ENCODE measurements at places on chromosomes 6 and 20.

GRCh38 chr20:32017711-32018251 lies 7.5 kb downstream of the CCM2L start:
- DNase-seq, result no peak

- no peak for DNase-seq
These were observed 171.9 kb upstream of the JARID2 start for GRCh38 chr6:15073883-15074465.

DNA sequence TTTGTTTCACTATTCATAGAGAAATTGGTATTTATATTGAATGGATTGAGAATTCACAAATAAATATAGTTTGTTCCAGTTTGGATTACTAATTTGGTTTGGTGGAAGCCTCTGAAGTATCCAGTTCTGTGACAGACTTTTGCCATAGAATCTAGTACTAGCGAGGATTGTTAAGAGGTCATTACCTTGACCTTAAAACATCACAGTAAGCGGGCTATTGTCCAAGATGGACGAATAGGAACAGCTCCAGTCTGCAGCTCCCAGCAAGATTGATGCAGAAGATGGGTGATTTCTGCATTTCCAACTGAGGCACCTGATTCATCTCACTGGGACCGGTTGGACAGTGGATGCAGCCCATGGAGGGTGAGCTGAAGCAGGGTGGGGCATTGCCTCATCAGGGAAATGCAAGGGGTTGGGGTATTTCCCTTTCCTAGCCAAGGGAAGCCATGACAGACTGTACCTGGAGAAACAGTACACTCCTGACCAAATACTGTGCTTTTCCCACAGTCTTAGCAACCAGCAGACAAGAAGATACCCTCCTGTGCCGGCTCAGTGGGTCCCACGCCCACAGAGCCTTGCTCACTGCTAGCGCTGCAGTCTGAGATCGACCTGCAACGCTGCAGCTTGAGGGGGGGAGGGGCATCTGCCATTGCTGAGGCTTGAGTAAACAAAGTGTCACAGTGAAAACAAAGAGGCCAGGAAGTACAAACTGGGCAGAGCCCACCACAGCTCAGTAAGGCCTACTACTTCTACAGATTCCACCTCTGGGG lies 66.4 kb upstream of the NEDD9 start:
- DNase-seq, result no peak

DNA sequence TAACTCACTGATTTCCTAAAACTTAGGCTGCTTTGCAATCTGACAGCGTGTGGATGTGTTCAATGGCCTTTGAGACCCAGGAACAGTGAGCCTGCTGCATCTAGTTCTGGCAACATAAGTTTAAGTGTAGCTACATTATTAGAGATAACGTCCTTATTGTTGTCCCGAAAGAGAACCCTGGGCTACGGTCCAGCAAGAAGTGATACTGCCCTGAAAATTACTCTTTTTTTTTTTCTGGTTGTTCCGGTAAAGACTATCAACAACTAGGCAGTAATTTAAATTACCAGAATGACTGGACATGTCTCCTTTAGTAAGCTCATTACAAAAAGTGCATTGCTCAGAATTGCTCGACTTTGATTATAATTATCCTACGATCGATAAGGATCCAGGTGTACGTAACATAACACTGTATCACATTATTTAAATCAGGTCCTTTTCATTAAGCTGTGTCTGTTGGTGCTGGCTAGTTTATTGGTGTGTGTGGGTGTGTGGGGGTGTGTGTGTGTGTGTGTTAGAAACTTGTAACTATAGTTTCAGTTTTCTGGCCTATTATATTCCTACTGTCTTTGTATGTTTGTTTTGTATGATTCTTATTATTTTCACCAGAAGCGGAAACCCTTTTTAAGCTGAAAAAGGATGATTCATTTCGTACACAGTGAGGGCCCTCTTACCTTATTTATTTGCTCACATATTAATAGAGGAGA lies 3.0 kb downstream of the TSHZ2 start:
- no peak for DNase-seq

DNA sequence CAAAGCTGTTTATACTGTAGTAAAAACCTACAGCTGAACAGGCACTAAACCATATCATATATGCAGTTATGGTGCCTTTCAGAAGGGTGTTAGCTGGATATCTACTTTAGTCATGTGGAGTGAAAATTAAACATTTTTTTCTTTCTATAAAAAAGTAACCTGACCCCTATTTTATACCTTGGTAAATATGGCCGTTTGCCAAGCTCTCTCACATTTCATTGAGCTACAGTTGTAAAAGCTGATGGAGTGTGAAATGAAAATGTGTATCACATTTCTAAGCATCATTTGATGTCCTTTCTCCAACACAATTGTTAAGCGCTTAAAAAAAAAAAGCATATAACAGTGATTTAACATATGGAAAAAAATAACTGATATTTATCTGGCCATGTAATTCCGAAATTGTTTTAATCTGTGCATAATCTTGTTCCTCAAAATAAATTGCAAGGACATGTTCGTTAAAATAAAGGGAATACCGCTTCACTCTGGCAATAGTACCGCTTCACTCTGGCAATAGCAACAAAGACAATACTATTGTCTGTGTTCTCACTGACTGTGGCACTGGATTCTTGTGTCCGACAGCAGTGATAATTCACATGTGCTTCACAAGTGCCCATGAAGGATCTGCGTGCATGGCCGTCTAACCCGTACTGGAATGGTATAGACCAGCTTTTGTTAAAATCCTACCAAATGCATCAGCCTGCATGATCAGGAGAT lies 391.8 kb upstream of the SOX4 start:
- no peak for DNase-seq

DNA sequence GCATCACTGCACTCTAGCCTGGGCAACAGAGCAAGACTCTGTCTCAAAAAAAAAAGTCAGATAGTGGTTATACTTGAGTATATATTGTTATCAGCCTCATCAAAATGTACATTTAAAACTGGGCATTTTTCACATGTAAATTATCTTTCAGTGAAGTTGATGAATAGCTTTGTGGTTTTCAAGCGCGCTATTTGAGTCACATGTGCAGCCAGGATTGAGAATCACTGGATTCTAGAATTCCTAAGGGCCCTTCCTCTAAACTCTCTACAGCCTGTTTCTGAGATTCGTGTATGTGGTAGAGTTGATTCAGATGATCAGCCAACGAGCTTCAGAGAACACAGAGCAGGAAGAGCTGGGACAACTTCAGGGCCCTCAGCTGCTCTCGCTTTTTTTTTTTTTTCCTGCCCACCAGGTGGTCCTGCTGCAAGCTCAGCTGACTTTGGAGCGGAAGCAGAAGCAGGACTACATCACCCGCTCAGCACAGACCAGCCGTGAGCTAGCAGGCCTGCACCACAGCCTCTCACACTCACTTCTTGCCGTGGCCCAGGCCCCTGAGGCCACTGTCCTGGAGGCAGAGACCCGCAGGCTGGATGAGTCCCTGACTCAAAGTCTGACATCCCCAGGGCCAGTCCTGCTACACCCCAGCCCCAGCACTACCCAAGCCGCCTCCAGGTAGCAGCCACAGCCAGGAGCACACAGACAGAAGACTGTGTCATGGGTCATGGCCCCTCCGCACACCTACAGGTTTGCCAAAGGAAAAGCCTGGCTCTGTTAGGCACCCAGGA lies 18.3 kb downstream of the C20orf173 start:
- DNase-seq, result no peak

GRCh38 chr6:170033666-170034065 lies 257.2 kb downstream of the DLL1 start:
- no peak for DNase-seq

DNA sequence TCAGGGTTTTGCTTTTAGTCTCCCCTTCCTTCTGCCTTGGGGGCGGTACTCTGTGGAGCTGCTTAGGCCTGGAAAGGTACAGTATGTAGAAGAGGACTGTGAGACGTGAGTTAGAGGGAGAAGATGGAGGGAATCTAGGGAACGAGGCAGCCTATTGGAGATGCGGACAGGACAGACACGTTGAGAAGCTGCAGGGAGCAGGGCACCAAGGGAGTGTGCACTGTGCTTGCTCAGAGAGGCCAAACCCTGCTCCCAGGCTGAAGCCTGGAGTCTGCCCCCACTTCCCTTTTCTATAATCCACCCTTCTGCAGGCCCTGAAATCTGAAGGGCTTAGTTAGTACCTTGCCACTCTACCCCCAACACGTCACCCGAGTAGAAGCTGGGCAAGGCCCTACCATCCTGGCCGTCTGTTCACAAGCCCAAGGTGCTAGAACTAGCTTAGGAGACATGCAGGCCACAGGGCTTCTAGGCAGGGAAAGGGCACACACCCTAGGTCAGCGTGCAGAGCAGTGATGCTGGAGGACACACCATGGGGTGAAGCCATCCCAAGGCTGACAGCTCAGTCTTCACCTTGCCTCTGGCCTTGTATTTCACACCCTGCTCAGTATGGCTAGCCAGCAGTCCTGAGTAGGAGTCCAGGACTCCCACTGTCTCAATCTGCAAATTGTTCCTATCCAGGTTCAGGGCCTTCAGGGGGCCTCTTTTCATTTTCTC lies 6.9 kb downstream of the TP53INP2 start:
- no peak for DNase-seq

- DNase-seq, result no peak
These were observed 75.2 kb downstream of the LRRC1 start for GRCh38 chr6:53869964-53870363.

GRCh38 chr6:154012852-154013251 lies 26.2 kb upstream of the OPRM1 start:
- DNase-seq, result no peak

- DNase-seq, result no peak
These were observed 38.8 kb downstream of the LYRM2 start for GRCh38 chr6:89599727-89600126.

DNA sequence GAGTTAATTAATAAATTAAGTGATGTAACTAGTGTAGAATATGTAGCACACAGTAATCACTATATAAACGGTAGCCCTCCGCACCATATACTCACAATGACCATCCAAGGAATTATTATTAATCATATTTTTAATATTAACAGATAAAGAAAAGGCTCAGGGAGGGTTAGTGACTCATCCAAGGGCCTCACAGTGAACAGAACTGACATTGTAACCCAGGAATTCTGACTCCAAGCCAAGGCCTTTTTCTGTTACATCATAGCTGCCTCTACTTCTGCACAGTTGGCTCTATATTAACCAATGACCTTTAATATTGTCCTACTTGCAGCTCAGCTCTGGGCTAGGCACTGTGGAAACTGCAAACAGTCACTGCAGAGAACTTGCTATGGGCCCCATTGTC lies 117.5 kb upstream of the SIRPG start:
- DNase-seq, result no peak

DNA sequence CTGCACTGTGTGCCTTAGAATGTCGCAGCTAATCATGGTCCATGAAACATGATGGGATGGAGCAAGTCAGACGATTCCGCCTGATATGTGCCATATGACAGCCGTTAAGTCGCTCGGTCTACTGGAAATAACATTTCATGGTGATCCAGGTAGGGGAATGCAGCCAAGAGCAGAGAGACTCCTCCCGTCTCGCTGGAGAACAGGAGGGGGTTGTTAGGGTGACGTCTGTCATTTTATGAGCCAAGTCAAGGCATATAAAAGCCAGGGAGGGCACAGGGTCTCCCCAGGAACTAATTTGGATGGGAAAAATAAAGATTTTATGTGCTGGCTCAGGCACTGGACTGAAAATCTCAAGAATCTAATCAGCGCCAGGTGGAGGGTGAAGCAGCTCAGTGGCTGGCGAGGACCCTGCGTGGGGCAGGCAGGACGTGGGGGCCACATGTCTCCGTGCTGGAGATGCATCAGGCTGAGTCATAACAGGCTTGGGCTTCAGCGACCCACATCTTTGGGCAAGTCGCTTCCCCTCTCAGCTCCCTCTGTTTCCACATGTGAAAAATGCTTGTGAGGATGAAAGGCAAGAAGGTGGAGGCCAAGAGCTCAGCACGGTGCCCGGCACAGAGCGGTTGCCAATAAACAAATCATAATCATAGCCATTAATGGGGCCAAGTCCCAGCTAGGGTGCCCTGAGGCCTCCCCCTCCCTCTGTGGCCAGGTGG lies 234.6 kb downstream of the ANKRD60 start:
- no peak for DNase-seq

DNA sequence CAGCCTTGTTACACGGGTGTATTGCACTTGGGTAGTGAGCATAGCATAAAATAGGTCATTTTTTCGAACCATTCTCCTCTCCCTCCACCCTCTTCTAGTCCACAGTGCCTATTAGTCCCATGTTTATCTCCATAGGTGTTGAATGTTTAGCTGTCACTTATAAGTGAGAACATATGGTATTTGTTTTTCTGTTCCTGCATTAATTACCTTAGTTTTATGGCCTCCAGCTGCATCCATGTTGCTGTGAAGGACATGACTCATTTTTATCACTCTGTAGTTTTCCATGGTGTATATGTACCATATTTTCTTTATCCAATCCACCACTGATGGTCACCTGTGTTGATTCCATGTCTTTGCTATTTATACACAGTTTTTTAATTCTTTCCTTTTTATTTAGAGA lies 889.5 kb downstream of the EYS start:
- DNase-seq, result no peak

- no peak for DNase-seq
These were observed 138.6 kb downstream of the BCKDHB start for GRCh38 chr6:80245043-80245442.

GRCh38 chr6:132365281-132365907 lies 35.9 kb downstream of the MOXD1 start:
- no peak for DNase-seq

DNA sequence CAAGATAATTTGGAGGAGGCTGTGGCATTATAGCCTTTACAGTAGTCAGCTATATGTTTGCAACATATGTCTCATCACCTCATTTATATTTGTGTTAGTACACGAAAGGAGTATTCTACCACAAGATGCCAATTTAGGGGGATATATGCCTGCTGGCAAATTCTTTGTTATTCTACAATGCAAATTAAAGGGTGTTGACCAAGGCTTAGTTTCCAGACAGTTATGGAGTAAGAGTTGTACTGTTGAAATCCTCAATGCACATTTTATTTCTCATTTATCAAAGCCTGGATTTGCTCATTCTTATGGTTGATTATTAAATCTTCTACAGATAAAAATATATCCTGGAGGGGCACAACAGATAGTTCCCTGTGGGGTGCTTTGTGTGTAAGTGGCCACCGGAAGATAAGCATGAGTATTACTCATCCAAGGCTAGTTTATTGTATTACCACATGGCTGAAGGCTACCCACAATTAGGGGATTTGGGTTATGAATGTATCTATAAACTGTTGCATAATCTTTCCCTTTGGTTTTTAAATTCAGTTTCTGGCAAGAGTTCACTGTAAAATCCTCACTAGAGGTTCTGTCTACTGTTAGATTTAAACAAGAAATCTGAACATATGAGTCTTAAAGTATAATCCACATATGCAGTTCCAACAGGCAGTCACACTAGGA lies 9.0 kb downstream of the CST9 start:
- no peak for DNase-seq

GRCh38 chr20:2305479-2305878 lies 9.7 kb downstream of the TGM3 start:
- no peak for DNase-seq

- DNase-seq, result no peak
These were observed 1353.4 kb upstream of the GJE1 start for GRCh38 chr6:140779341-140779740.

GRCh38 chr20:5033566-5033965 lies 32.3 kb upstream of the SLC23A2 start:
- no peak for DNase-seq

- DNase-seq, result no peak
These were observed 2.4 kb upstream of the EBF4 start for GRCh38 chr20:2690213-2690612.

GRCh38 chr6:25017486-25017885 lies 81.7 kb upstream of the RIPOR2 start:
- DNase-seq, result no peak

GRCh38 chr20:62439218-62439617 lies 11.9 kb upstream of the RBBP8NL start:
- DNase-seq, result no peak

Data from immature natural killer cell (primary cell).